ENCODE measurements at places on chromosomes 16 and 17.

GRCh38 chr17:35912339-35912912 lies 18.1 kb downstream of the RDM1 start:
- no peak for ATAC-seq

- ATAC-seq: peak; percentile 4
Observed at GRCh38 chr17:4365628-4366326, 698 bp downstream of the UBE2G1 start.

DNA sequence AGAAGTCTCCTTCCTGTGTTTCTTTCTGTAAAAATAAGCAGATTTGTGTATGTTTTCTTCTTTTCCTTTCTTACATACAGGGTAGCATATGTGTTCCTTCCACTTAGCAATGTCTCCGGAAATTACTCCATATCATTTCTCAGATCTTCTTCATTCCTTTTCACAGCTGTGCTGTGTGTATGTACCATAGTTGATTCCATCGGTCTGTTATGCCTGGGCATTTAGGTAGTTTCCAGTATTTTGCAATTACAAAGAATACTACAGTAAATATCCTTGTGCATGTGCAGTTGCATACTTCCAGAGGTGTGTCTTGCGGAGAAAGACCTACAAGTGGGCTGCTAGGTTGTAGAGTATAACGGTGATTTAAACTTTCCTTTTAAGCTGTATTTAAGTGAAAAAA lies 69.8 kb downstream of the CLEC16A start:
- no peak for ATAC-seq

DNA sequence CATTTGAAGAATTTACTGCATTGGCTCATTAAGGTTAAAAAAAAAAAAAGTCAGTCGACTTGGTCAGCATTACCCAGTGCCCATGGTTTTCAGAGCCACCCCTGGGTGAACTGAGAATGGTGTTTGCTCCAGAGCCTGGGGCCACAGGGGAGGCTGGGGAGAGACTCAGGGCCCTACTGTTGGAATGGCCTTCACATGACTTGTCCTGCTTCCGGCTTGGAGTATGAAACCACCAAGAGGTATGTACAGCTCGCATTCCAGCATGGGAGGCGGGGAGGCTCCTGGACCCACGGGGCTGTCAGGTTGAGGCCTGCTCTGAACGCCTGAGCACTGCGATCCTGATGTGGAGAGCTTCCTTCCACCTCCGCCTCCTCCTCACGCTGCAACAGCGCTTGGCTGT lies 36.8 kb downstream of the MSI2 start:
- ATAC-seq: no peak

DNA sequence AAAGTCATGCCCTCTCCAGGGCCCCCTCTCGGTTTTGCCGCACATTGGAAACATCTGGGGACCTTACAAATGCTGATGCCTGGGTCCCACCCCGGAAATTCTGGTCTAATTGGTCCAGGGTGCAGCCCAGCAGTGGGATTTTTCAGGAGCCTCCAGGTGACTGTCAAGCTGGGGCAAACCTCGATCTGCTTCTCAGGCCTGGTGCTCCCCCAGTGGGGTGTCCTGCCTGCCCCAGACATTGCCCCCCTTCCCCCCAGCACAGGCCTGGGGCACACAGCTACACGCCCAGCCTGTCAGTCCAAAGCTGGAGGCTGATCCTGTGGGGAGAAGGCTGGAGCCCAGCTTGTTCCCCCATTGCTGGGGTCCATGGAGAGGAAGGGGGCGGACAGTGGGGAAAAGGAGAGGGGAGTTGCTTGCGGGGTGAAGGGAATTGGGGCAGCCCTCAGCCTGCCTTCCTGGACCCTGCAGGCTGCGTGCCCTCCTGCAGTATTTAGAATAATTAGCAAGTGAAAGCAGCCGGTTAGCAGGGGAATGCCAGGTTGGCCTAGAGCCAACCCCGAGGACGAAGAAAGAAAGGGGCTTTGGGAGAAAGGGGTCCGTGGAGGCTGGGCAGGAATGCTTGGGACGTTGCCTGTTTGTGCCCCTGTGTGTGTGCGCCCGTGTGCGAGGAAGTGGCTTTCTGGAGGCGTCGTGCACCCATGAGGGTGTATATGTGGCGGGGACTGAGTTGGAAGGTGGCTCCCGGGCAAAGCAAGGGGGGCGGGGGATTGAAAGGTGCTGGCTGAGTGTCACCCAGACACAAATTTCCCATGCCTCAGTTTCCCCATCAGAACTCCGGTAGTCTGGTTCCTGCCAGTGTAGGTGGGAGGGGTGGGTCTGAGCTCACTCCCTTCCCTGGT lies 5.9 kb downstream of the FOXJ1 start:
- no peak for ATAC-seq

GRCh38 chr16:87850009-87851006 lies 19.0 kb downstream of the SLC7A5 start:
- no peak for ATAC-seq

GRCh38 chr16:81720973-81721906 lies 57.9 kb upstream of the PLCG2 start:
- peak; percentile 20 for ATAC-seq

DNA sequence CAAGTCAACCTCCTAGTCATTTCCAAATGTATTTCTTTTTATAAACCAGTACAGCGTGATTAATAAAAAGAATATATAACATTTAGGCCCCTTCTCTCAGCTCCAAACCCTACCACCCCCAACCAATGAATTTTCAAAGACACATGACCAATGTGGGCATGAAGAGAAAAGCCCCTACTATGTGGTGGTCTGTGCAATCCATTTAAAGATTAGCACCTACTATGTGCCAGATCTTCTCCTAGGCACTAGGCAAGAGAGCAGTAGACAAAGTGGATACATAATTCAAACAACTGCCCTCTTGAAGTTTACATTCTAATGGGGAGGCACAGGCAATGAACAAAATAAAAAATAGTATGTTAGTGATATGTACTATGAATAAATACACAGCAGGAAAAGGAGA lies 19.4 kb downstream of the AXIN2 start:
- no peak for ATAC-seq

DNA sequence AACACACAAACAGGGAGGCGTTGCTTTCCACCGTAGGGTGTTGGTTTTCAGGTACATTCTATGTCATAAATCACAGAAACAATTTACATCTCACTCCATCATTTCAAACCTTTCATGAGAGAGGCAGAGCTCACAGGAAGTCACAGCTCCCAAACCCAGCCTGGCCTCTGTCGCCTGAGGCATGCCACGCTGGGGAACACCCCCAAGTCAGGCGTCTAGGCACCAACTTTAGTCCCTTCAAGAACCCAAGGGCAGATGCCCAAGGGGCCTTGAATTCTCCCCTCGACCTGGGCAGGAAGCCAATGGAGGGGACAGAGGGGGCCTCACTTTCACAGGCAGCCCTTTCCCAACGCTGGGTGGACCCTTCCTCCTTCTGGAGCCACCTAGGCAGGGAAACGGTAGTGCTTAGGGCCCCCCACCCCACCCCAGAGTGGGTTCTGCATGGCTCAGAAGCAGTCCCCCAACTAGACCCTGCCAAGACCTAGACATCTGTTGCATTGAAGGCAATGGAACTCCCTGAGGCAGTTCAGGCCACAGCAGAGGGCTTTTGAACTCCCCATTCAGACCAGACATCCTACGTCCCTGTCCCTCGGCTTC lies 10.6 kb downstream of the TBX4 start:
- ATAC-seq: no peak

DNA sequence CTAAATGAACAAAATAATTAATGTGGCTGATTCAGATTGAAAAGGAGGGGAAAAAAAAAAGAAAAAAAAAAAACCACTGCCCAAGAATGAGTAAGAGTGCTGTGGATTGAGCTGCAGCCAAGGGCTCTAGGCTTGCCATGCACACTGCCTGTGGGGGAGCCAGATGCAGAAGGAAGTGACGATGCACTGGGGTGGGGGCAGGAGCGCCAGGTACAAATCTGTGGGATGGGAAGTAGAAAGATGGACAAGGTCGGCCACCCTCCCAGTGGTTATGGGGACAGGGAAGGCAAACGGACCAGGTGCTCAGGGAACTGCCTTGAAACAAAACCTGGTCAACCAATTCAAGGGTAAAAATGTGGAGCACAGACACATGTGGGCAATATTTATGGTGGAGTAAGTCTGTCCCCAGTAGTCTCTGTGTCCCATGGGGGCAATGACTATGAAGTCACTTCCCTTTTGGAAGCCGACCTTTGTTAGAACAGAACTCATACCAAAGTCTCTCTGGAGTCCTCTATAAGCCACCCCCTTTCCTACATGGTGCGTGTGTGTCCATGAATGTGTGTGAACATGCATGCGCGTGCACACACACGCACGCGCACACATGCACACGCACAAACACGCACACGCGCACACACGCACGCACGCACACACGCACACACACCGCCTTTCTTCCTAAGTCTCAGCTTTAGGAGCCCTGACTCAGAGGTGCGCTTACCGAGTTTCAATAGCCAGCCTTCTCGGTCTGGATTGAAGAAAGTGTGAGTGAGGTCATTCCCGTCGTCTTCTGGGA lies 84.3 kb downstream of the CYTH1 start:
- no peak for ATAC-seq

- no peak for ATAC-seq
Observed at GRCh38 chr16:81548876-81549546, 104.4 kb downstream of the CMIP start.

GRCh38 chr17:21379080-21379711 lies 3.0 kb downstream of the KCNJ12 start:
- no peak for ATAC-seq

DNA sequence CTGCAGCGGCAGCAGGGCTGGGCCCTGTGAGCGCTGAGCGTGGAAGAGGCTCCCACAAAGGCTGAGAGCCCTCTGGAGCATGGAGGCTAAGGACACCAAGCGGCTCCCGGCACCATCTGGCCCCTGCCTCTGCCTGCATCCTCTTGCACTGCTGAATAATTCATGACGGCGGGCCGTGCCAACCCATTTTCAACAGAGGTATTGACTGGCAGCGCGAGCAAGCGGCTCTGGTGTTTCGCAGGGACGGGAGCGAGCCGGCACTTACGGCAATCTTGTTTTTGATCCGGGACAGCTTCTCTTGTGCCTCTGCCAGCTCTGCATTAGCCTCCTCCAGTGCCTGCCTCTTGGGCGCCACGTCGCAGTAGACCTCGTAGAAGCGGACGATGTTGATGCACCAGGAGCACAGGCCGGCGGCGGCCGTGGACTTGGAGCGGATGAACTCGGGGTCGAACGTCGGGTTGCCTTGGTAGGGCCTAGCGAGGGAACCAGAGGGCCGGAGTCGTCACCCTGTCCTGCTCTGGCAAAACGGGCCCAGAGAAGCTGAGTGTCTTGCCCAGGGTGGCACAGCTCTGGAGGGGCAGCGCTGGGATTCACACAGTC lies 80.4 kb downstream of the PGS1 start:
- ATAC-seq: no peak

DNA sequence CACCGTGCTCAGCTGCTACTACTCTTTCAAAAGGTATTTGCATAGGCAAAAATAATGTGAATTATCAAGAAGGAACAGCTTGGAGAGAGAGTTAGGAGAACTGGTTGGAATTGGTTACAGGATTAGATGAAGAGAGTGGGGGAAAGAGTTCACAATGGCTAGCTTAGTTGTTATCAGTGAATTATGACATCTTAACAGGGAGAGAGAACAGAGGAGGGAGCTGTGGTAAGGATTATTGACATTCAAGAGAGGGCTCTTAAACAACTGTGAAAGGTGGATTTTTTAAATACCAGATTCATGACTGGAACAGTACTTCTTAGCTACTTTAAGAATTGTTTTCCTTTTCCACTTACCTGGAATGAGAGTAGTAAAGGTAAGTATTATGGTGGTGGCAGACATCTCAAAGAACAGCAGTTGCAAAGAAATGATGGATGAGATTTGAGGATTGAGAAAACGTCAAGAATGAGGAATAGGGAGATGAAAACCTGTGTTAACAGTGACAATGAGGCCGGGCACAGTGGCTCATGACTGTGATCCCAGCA lies 43.9 kb upstream of the SLC5A11 start:
- ATAC-seq: no peak

DNA sequence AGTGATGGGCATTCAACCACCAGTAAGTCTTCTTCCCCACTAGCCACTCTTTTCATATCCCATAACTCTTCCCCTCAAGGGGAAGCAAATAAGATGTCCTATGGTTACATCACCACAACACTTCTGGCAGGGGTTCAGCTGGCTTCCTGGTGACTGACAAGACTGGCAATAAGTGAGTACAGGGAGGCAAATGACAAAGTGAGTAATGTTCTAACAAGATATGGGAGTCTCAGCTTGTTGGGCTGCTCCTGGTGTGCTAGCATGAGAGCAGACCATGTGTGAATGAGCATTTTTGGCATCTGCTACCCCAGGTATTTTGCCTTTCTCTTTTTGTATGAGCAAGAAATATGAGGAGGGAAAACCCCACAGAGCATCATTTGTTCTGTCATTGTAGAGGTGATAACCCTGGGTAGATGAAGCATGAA lies 9.9 kb downstream of the TMIGD1 start:
- no peak for ATAC-seq
